Pulmonary artery endothelial cell (primary cell): ENCODE measurements at places on chromosomes 5 and 9. TPM values are rescaled to one million over a fixed set of nuclear protein-coding genes. Genes with fewer than 3 reads are reported as not detected.

The STOML2 gene
- total RNA-seq, result 275 and 339 TPM in 2 replicates

The SOWAHA gene
- not detected in 2 replicates for total RNA-seq

The PCDHB15 gene
- total RNA-seq, result 0.26 and 0.95 TPM in 2 replicates

DNA sequence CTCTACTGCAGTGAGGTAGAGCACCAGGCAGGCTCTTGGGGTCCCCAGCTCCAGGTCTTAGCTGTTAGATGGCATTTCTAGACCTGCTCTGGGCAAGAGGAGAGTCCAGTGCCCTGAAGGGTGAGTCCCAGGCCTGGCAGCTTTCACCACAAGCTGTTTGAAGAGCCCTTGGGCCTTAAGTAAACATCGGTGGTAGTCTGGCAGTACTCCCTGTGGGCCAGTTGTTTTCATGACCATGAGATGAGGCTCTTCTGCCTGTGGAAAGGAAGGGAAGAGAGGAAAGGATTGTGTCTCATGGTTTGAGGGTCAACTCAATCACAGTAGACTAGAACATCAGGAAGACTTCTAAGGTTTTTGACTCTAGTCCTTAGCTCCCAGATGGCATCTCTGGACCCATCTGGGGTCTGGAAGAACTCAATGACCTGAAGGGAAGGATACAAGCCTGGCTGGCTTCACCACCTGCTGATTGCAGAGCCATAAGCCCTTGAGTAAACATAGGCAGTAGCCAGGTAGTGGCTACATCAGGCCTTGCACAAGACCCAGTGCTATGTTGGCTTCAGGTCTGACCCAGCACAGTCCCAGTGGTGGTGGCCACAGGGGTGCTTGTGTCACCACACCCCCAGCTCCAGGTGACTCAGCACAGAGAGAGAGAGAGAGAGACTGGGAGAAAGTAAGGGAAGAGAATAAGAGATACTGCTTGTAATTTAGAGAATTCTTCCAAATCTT, 114.3 kb upstream of the PCSK5 start:
- DNase-seq, result no peak

GRCh38 chr5:95725937-95726810, 5.0 kb upstream of the RHOBTB3 start:
- no peak for DNase-seq
